NCI-H510A treated with DMSO at 0.1 percent for 48 hours (cell line): ENCODE measurements at places on chromosomes 4 and X.

- no peak for DNase-seq
Observed at GRCh38 chr4:8261851-8262535, 7.6 kb upstream of the HTRA3 start.

GRCh38 chr4:82462415-82462831 lies 32.0 kb downstream of the ENOPH1 start:
- DNase-seq, result peak; percentile 91

DNA sequence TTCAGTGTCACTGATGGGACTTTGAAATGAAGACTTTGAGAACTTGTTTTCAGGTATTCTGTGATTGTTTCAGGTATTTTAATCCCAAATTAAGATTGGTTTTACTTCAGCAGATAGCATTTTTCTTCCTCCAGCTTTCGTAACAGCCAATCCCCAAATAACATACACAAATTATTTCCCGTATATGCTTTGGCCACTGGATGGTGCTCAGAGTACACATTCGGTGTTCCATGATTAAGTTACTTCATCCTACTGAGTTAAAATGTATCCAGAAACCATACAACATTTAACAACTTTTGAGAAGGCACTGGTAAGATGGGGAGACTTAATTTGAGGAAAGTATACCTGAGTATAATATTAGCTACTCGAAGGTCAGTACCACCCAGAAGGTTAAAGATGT lies 233.4 kb upstream of the FAM47A start:
- peak; percentile 3 for DNase-seq

- no peak for DNase-seq
Observed at GRCh38 chrX:13483773-13484172, 85.6 kb upstream of the EGFL6 start.

GRCh38 chrX:346034-346813 lies 27.6 kb upstream of the GTPBP6 start:
- no peak for DNase-seq

- DNase-seq, result no peak
Observed at GRCh38 chr4:184097241-184097605, 120.5 kb downstream of the ENPP6 start.

GRCh38 chr4:7187168-7187535 lies 5.2 kb upstream of the SORCS2 start:
- DNase-seq, result no peak

DNA sequence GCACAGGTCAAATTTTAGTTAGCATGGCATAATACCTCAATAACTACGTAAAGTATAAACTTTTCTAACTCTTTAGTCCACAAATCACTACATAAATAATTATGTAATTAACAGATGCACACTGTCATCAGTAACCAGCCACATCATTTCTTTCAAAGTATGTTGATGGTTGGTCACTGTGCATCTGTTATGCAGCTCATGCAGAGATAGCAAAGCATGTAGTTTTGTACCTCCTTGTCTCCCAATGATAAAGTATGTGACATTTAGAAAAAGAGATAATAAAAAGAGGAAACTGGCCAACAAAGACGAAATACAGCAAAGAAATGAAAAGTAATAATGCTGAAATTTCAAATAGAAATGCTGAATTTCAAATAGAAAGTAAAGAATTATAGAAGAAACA lies 2.9 kb downstream of the LAMTOR3 start:
- no peak for DNase-seq

- DNase-seq, result no peak
Observed at GRCh38 chrX:133185119-133185518, 33.0 kb downstream of the TFDP3 start.

DNA sequence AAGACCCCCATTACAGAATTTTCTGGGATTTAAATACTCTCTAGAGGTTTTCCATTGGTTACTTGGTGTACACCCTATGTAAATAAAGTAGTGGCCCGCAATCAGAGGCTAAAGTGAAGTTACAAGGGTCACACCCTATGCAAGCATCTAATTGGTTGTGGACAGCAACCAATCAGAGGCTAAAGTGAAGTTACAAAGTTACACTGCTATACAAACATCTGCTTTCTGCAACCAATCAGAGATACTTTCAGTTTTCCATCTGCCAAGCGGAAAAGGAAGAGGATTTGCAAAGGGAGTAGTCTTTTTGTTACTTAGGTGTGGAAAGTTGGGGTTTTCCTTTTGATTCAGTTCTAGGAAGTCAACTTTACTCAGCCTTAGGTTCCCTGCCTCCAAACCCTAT lies 2.0 kb upstream of the ATRX start:
- no peak for DNase-seq

DNA sequence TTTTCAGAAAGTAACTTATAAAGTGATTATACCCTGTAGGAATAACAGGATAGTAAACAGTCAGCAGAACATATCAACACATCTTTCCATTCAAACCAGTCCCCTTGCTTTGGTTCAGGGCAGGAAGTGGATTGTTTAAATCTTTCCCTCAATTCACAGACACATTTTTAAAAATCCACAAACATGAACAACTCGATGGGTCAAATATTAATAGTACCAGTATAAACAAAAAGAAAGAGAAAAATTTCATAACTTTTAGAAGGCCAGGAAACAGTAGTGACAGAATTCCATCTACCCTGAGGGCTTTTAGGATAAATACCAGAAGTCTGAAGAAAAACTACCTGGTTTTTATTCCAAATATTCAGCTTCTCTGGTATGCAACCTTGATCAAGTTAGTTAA lies 1072.8 kb upstream of the PABPC4L start:
- no peak for DNase-seq

DNA sequence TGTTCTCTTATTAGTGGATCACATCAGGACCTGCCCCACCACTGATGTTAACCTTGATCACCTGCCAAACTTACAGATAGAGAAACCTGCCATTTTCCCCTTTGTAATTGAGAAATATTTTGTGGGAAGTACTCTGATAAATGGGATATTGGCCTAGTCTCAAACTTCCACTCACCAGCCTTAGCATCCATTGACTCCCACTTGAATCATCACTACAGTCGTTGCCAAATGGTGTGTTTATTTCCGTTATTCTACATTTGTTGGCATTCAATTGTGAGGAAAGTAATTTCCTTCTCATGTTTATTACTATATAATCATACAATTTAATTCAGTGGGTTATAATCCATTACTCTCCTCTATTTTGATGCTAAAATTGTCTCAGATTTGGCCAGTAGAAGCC lies 156.4 kb upstream of the CXCL13 start:
- no peak for DNase-seq

- DNase-seq, result no peak
Observed at GRCh38 chr4:89752932-89753598, 83.9 kb downstream of the SNCA start.

DNA sequence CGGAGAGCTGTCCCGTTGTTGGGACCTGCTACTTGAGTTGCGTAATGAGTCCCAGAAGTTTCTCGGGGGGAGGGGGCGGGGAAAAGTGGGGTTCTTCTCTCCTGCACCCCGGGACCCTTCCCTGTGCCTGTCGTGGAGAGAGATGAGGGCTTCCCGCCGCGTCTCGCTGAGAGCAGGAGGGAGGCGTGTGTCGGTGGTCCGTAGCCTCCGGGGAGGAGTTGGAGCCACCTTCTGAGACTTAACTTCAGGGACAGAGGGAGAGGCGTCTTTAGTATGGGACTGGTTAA lies 698 bp downstream of the AFF1 start:
- DNase-seq, result no peak

GRCh38 chr4:100984901-100985300 lies 362.4 kb downstream of the PPP3CA start:
- DNase-seq, result no peak

GRCh38 chr4:147813973-147814372 lies 82.1 kb downstream of the ARHGAP10 start:
- no peak for DNase-seq

GRCh38 chrX:139831675-139832456 lies 101.0 kb downstream of the ATP11C start:
- no peak for DNase-seq

- DNase-seq, result no peak
Observed at GRCh38 chr4:97656044-97656720, 487.1 kb downstream of the STPG2 start.

DNA sequence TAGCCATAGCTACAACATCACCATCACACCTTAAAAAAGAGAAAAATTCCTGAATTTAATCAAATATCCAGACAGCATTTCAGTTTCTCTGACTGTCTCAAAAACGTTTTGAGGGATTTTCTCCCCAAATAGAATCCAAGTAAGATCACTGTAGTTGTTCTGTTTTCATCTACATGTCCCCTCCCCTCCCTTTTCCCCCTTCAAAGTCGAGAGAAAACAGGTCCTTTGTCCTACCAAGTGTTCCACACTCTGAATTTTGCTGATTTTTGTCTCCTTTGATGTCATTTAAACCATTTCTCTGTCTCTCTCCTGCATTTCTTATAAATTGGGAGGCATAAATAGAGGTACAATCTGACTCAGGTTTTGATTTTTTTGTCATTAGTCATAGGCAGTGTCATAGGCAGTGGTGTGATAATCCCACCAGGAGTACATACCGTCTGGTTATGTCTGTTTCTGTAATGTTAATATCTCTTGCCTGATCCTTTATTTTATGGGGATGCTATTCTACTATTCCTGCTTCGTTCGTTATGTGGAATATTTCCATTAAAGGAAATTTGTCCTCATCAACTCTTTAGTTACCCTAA lies 348.6 kb downstream of the PTTG2 start:
- DNase-seq, result no peak

DNA sequence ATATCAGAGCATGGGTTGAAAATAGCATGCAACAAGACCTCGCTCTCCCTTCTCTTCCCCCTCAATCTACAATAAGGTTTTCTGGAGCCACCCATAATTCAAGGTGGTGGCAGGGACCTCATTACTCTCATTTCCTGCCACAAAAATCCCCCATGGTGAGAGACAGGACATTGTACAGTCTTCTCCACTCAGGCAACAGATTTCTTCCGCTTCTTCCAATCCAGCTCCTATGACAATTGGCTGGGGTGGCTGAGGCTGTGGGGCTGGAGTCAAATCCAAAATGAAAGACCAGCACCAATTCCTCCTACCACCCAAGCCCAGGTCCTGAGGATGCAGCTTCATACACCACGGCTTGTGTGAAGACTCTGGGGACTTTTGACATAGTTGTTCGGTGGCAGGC lies 40.3 kb upstream of the NKRF start:
- DNase-seq, result no peak

- no peak for DNase-seq
Observed at GRCh38 chrX:135295944-135296305, 13.4 kb upstream of the ETDC start.

DNA sequence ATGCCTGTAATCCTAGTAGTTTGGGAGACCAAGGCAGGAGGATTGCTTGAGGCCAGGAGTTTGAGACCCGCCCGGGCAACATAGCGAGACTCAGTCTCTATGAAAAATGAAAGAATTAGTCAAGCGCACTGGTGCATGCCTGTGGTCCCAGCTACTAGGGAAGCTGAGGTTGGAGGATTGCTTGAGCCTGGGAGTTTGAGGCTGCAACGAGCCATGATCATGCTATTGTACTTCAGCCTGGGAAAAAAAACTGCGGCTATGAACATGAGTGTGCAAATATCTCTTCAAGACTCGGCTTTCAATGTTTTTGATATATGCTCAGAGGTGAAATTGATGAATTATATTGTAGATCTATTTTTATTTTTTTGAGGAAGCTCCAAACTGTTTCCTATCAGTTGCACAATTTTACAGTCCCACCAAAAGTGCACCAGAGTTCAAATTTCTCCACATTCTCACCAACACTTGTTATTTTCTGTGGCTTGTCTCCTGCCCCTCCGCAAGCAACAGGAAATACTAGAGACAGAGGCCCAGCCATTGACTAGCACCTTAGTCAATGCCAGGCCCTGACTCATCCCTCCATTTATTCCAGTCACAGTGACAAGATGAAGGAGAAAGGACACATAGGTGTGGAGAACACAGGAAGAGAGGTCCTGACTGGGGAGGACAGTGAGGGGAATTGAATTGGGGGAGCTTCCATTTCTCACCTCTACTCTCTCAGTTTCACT lies 33.1 kb upstream of the ZNF41 start:
- DNase-seq, result no peak

GRCh38 chr4:118356731-118357130 lies 3.9 kb upstream of the PRSS12 start:
- DNase-seq, result no peak

DNA sequence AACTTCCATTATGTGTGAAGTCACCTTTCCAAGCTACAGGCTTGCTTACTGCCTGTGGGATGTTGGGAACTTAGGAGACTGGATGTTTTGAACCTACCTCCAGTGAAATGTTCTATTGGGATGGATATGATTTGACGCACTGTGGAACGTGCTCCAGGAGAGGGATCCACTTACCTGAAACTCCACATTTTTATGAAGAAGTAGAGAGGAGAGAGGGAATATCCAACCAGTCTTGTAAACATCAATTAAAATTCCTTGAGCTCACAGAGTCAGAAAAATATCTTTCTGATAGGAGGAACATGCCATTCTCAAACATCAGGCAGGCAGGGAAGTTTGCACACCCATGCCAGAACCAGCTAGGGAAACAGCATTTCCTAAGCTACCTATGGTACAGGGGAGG lies 91.1 kb upstream of the MAOA start:
- no peak for DNase-seq

DNA sequence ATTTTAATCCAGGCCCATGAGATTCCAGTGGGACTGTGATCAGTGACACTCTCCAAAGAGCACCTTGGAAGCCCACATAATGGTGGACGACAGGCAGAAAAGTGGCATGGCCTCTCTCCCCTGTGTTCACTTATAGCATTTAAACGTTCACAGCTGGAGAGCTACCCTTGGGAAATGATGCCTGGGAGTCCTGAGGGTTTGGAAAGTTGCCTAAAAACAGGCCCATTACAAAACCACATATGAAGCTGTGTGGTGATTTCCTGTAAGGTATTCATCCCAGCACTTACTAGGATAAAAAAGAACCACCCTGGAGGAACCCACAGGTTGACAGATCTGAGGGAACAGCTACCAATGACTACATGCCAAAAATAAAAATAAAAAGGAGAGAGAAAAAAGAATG lies 193.2 kb downstream of the RASL11B start:
- DNase-seq, result no peak

GRCh38 chr4:24169956-24170355 lies 280.1 kb upstream of the PPARGC1A start:
- DNase-seq, result peak; percentile 48

- DNase-seq, result no peak
Observed at GRCh38 chrX:124534536-124534935, 188.2 kb downstream of the SH2D1A start.

DNA sequence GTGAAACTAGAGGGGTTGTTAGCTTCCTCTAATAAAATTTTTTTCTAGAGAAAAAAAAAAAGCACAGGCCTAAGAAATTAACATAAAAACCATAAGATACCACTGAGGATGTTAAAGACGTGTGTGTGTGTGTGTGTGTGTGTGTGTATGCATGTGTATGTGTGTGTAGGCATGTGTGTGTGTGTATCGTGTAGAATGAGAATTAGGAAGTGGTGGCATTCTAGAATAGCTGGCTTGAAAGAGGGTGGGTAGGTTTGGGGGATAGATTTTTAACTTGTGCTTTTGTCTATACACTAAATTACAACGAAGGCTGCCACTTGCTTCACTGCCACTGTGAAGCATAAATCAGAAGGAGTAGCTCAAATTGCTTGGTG lies 22.5 kb upstream of the AFM start:
- DNase-seq, result no peak

DNA sequence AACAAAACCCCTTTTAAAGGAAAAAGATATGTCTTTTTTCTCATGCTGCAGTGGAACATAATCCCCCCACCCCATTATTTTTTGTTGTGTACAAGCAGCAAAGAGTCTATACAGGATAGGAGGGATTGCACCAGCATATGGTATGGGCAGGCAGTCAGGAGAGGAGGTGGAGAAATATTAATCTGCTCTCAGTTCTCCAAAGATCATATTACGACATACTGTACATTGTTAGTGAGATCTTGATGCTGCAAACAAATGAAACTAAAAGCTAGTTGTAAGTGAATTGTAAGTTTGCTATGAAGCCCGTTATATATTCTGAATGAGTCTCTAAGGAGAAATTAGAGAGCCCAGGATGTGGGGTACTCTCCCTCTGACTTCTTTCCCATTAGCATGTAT lies 75.3 kb downstream of the RAPGEF2 start:
- DNase-seq, result peak; percentile 17
